Activated T-helper 2 cell treated with anti-CD3 and anti-CD28 coated beads, Interferon-gamma antibody, Interleukin-2, Interleukin-4, amounts not matched to agents 10 μg/mL and 5 μg/mL and 100 μg/mL, durations not matched to agents 14 hours and 24 hours and 36 hours (primary cell): ENCODE measurements at places on chromosomes 1 and 21.

DNA sequence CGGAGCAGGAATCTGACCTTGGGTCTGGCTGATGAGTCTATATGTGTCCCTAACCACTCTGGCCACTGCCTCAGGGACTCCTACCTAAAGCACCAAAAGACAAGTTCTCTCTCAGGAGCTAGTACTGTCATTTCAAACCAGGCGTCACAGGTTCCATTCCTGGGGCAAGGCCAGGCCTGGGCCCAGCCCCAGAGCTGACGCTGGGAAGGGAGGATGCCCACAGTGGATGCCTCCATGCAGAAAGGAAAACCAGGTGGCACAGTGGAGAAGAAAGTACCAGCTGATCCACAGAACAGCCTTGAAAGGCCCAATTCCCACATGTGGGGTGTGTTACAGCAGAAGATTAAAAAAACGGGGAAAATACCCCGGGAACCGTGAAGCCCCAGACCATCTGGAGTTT lies 77.4 kb downstream of the DMRTB1 start:
- no peaks in the 10 kb centered on the region for H3K4me1 ChIP-seq
- no peak for DNase-seq
- no peak overlapping the region for H3K27ac ChIP-seq
- H3K27me3 ChIP-seq: no peaks in the 10 kb centered on the region

DNA sequence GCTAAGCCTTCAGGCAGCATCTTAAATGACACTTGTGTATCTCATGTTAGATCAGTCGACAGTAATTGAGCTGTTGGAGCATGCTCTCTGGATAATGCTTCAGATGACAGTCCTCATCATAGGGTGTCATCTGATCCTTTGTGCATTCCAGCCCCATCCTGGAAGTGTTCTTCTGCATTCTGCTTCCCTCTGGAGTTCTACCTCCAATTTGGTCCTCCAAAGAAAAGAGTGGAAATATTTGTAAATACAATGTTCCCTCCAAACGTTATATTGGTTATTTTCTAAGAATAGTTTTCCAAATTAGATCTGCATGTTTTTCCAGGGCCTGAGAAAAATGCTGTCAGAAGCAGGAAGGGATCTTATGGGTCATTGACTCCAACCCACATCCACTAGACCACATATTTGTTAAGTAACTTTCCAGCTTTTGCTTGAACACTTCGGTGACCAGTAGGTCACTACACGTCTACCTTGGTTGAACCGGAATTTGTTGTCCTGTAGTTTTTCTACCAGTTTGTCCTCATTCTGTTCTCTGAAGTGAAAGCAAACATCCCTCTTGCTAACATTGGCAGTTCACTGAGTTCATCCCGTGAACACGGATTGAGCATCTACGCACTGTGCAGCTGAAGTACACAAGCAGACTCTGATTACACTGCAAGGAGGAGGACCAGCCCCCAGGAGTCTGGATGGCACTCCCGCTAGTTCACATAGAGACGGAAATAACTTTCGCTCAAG lies 136.0 kb downstream of the TLR5 start:
- no peaks in the 10 kb centered on the region for H3K4me1 ChIP-seq
- no peak overlapping the region for H3K4me3 ChIP-seq

DNA sequence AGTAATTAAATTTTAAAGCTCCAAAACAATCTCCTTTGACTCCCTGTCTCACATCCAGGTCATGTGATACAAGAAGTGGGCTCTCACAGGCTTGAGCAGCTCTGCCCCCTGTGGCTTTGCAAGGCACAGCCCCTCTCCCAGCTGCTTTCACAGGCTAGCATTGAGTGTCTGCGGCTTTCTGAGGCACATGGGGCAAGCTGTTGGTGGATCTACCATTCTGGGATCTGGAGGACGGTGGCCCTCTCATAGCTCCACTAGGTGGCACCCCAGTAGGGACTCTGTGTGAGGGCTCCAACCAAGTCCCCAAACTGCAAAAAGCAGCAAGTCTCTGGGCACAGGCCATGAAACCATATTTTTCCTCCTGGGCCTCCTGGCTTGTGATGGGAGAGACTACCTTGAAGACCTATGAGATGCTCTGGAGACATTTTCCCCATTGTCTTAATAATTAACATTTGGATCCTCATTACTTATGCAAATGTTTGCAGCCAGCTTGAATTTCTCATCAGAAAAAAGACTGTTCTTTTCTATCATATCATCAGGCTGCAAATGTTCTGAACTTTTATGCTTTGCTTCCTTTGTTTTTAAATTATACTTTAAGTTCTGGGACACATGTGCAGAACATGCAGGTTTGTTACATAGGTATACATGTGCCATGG lies 554.1 kb upstream of the OLFM3 start:
- H3K4me3 ChIP-seq: no peak overlapping the region
- no peaks in the 10 kb centered on the region for H3K36me3 ChIP-seq

GRCh38 chr1:28208818-28209441 lies 23.9 kb downstream of the DNAJC8 start:
- H3K27ac ChIP-seq: no peak overlapping the region
- peaks cover 60% of the 10 kb centered on the region for H3K36me3 ChIP-seq
- DNase-seq: peak; percentile 44
- H3K4me1 ChIP-seq: peaks cover 14% of the 10 kb centered on the region

GRCh38 chr21:29405503-29406122 lies 106.9 kb downstream of the BACH1 start:
- no peaks in the 10 kb centered on the region for H3K27me3 ChIP-seq
- no peak overlapping the region for H3K27ac ChIP-seq

DNA sequence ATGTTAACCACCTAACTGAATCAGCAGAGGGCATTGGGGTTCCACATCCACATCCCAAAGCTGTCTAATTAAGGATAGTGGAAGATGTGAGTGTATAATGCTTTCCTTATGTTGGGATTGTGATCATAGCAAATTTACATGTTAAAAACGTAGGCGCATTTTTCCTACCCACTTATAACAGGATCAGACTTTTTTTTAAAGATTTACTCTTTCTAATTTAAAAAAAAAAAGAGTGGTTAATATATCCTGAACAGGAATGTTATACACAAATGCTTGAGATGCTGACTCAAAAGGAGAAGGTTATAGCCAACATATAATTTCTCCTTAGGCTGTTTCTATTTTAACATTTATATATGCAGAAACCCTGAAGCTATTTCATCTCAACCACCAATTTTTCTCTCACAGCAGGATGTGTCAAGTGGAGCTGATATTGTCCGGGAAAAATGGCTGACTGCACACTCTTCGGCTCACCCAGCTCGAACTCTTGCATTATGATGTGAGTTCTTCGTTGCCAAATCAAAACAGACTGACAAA lies 40.3 kb downstream of the RGS5 start:
- H3K4me3 ChIP-seq: no peak overlapping the region
- no peak for DNase-seq
- no peak overlapping the region for H3K27ac ChIP-seq
- peaks cover 1% of the 10 kb centered on the region for H3K4me1 ChIP-seq
- no peaks in the 10 kb centered on the region for H3K36me3 ChIP-seq
- no peaks in the 10 kb centered on the region for H3K27me3 ChIP-seq

GRCh38 chr1:41581216-41582003 lies 96.9 kb upstream of the EDN2 start:
- no peak for DNase-seq
- no peaks in the 10 kb centered on the region for H3K27me3 ChIP-seq
- H3K27ac ChIP-seq: peak overlapping the region; percentile 46
- peaks cover 87% of the 10 kb centered on the region for H3K36me3 ChIP-seq
- no peak overlapping the region for H3K4me3 ChIP-seq
- H3K4me1 ChIP-seq: peaks cover 25% of the 10 kb centered on the region

DNA sequence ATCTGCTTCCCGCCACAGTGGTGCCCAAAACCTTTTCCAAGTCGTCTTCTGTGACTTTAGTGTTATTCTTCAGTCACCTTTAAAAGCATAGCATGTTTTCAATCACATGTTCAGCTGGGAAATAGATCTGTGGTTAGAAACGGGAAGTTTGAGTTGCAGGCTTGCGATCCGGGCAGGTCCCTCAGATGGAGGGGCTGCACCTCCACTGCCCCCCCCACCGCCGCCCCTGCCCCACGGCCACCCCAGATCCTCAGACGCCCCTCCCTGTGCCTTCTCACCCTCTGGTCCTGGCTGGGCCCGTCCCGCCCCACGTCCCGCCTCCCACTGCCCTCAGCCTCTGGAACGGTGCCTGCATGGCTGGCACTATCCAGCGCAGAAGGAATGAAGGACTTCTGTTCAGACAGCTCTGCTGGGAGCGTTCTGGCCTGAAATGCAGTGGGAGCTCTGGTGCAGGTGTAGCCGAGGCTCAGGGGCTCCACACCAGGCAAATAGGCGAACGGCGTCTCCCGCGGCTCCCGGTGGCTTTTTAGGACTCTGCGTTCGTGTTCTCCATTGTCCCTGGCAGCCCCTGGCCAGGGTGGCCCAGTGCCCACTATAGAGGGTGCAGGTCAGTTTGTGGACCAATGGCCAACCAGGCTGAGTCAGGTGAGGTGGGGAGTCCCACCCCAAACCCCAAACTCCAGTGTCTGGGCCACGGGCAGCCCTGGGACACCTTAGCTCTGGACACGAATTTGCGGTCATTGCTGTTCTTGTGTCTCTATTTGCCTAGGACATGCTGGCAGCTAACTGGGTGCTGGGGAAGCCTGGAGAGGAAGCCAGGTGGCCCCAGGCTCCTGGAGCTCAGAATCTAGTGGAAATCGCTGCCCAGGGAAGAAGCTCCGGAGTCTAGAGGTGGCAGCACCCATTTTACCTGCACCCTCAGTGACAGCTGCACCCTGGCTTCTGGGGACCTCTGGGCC lies 67.1 kb downstream of the FAAP20 start:
- H3K27me3 ChIP-seq: no peaks in the 10 kb centered on the region
- peak overlapping the region; percentile 33 for H3K27ac ChIP-seq
- H3K4me3 ChIP-seq: peak overlapping the region; percentile 55
- H3K36me3 ChIP-seq: no peaks in the 10 kb centered on the region
- DNase-seq: no peak
- H3K4me1 ChIP-seq: peaks cover 5% of the 10 kb centered on the region

- peaks cover 8% of the 10 kb centered on the region for H3K4me1 ChIP-seq
- peaks cover 17% of the 10 kb centered on the region for H3K36me3 ChIP-seq
- DNase-seq: no peak
These were observed 217.2 kb upstream of the C1orf105 start for GRCh38 chr1:172203135-172203823.

GRCh38 chr1:40438391-40439015 lies 11.8 kb upstream of the ZFP69B start:
- DNase-seq: no peak
- peaks cover 3% of the 10 kb centered on the region for H3K4me1 ChIP-seq
- H3K4me3 ChIP-seq: no peak overlapping the region
- no peaks in the 10 kb centered on the region for H3K27me3 ChIP-seq
- peaks cover 29% of the 10 kb centered on the region for H3K36me3 ChIP-seq
- no peak overlapping the region for H3K27ac ChIP-seq

DNA sequence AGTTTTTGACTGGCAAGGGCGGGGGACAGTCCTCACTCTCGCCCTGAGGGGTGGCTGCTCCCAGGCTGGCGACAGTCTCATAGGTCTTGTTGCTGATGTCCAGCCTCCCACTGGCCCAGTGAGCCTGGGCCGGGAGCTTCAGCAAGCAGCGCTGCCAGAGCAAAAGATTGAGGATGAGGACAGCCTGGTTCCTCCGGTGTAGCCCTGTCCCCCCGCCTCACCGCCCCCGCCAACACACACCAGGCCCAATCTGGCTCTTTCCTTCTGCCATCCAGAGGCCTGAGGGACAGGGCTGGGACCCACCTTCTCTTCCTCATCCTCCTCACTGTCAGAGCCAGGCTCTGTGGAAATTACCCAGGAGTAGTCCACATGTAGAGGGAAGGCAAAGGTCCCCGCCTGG lies 8.6 kb upstream of the TCEA3 start:
- H3K36me3 ChIP-seq: no peaks in the 10 kb centered on the region
- H3K27ac ChIP-seq: no peak overlapping the region
- H3K4me1 ChIP-seq: no peaks in the 10 kb centered on the region
- no peak overlapping the region for H3K4me3 ChIP-seq

GRCh38 chr1:34825455-34826091 lies 32.8 kb downstream of the GJA4 start:
- H3K4me3 ChIP-seq: no peak overlapping the region
- H3K36me3 ChIP-seq: no peaks in the 10 kb centered on the region
- H3K27ac ChIP-seq: no peak overlapping the region
- no peaks in the 10 kb centered on the region for H3K27me3 ChIP-seq
- H3K4me1 ChIP-seq: no peaks in the 10 kb centered on the region

- H3K4me3 ChIP-seq: no peak overlapping the region
- H3K27ac ChIP-seq: no peak overlapping the region
- no peak for DNase-seq
- H3K36me3 ChIP-seq: no peaks in the 10 kb centered on the region
- peaks cover 12% of the 10 kb centered on the region for H3K27me3 ChIP-seq
These were observed 7.9 kb downstream of the SLC2A7 start for GRCh38 chr1:9018333-9018732.

GRCh38 chr1:82932727-82933126 lies 1066.2 kb downstream of the TTLL7 start:
- H3K4me1 ChIP-seq: no peaks in the 10 kb centered on the region
- H3K27me3 ChIP-seq: no peaks in the 10 kb centered on the region
- no peak overlapping the region for H3K4me3 ChIP-seq

DNA sequence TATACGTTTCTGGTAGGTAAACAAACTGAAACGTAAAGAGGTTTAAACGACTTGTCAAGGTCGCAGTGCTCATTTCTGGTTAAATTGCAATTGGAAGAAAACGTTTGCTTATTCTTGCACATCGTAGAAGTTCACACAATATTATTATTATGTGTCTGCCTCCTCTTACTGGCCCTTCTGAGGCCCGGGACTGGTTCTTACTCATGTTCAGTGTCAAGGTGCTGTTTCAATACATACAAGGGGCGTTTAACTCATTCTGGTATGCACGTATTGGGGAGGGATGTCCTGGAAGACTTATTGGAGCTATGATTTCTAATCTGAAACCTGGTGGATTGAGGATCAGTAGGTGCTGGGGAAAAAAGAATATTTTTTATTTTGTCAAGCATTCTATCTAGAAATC lies 932 bp downstream of the RPF1 start:
- H3K27me3 ChIP-seq: peaks cover 20% of the 10 kb centered on the region
- H3K36me3 ChIP-seq: peaks cover 55% of the 10 kb centered on the region
- peak overlapping the region; percentile 99 for H3K4me3 ChIP-seq
- no peak for DNase-seq

GRCh38 chr1:115727706-115728249 lies 40.7 kb downstream of the CASQ2 start:
- peaks cover 13% of the 10 kb centered on the region for H3K27me3 ChIP-seq
- no peak overlapping the region for H3K4me3 ChIP-seq
- no peaks in the 10 kb centered on the region for H3K4me1 ChIP-seq
- H3K27ac ChIP-seq: no peak overlapping the region

DNA sequence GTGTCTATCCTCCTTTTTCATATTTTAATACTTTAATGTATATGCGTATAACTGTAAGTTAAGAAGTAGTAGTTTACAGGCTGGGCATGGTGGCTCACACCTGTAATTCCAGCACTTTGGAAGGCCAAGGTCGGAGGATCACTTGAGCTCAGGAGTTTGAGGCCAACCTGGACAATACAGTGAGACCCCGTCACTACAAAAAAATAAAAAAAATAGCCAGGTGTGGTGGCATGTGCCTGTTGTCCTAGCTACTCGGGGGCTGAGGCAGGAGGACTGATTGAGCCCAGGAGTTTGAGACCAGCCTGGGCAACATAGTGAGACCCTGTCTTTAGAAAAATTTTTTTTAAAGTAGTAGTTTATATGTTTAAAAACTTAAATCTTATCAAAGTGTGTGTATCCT lies 22.3 kb downstream of the ATPAF1 start:
- DNase-seq: no peak
- H3K4me1 ChIP-seq: peaks cover 9% of the 10 kb centered on the region
- no peak overlapping the region for H3K27ac ChIP-seq
- H3K36me3 ChIP-seq: peaks cover 51% of the 10 kb centered on the region
- H3K27me3 ChIP-seq: no peaks in the 10 kb centered on the region

GRCh38 chr1:43976045-43976444 lies 1.3 kb downstream of the ATP6V0B start:
- H3K4me1 ChIP-seq: peaks cover 50% of the 10 kb centered on the region
- DNase-seq: no peak
- peak overlapping the region; percentile 46 for H3K27ac ChIP-seq
- peaks cover 63% of the 10 kb centered on the region for H3K36me3 ChIP-seq
- no peaks in the 10 kb centered on the region for H3K27me3 ChIP-seq
